Right lung (tissue), 10 donors: ENCODE measurements at places on chromosomes 7 and 10. TPM values are rescaled to one million over a fixed set of nuclear protein-coding genes. Genes with fewer than 3 reads are reported as not detected.

ANKRD2 gene
- 0.90 TPM for polyA plus RNA-seq

VPS37D gene
- 11.2 TPM for polyA plus RNA-seq

C7orf33 gene
- not detected for polyA plus RNA-seq

FAM180A gene
- polyA plus RNA-seq, result 0.21 TPM

ZP3 gene
- polyA plus RNA-seq, result 2.3 TPM

DNAJC9 gene
- polyA plus RNA-seq, result 31.6 TPM

ASB10 gene
- 0.23 TPM for polyA plus RNA-seq

CAV1 gene
- polyA plus RNA-seq, result 431 TPM

AGR2 gene
- 110 TPM for polyA plus RNA-seq

MBL2 gene
- polyA plus RNA-seq, result not detected

TMEM184A gene
- 2.5 TPM for polyA plus RNA-seq

CNNM1 gene
- polyA plus RNA-seq, result 0.28 TPM

SLC26A5 gene
- polyA plus RNA-seq, result 0.91 TPM

GATA3 gene
- polyA plus RNA-seq, result 2.1 TPM

KIAA1217 gene
- polyA plus RNA-seq, result 62.8 TPM

EBLN1 gene
- not detected for polyA plus RNA-seq

DENND2A gene
- polyA plus RNA-seq, result 41.7 TPM

DRGX gene
- 0.06 TPM for polyA plus RNA-seq

PLEKHA1 gene
- 52.5 TPM for polyA plus RNA-seq

IL6 gene
- 0.96 TPM for polyA plus RNA-seq

LRRC61 gene
- polyA plus RNA-seq, result 22.7 TPM

BICC1 gene
- polyA plus RNA-seq, result 37.4 TPM

GPR15LG gene
- not detected for polyA plus RNA-seq

CLDN4 gene
- 91.5 TPM for polyA plus RNA-seq

ATRNL1 gene
- 6.9 TPM for polyA plus RNA-seq

SPDYE9 gene
- 1.1 TPM for polyA plus RNA-seq

EXOSC1 gene
- 34.8 TPM for polyA plus RNA-seq

COBL gene
- 8.5 TPM for polyA plus RNA-seq

LRRD1 gene
- 0.39 TPM for polyA plus RNA-seq

CNPY1 gene
- not detected for polyA plus RNA-seq

FAM237B gene
- polyA plus RNA-seq, result 0.11 TPM

PPP1R17 gene
- not detected for polyA plus RNA-seq

CALHM2 gene
- polyA plus RNA-seq, result 15.6 TPM

STOX1 gene
- 4.2 TPM for polyA plus RNA-seq

MYOZ1 gene
- polyA plus RNA-seq, result 2.5 TPM

UNCX gene
- not detected for polyA plus RNA-seq

ANKRD30A gene
- polyA plus RNA-seq, result not detected

SDK1 gene
- 8.8 TPM for polyA plus RNA-seq

BNIP3 gene
- 37.5 TPM for polyA plus RNA-seq

PKD1L1 gene
- polyA plus RNA-seq, result 0.20 TPM

MSMB gene
- polyA plus RNA-seq, result not detected

CH25H gene
- polyA plus RNA-seq, result 0.21 TPM

KCP gene
- 6.8 TPM for polyA plus RNA-seq

SPRN gene
- polyA plus RNA-seq, result 6.6 TPM

CYP2C18 gene
- 0.49 TPM for polyA plus RNA-seq

PRPS1L1 gene
- polyA plus RNA-seq, result not detected

TUBAL3 gene
- 0.09 TPM for polyA plus RNA-seq

BAMBI gene
- polyA plus RNA-seq, result 137 TPM

PAPOLB gene
- polyA plus RNA-seq, result 0.09 TPM

IGFBP3 gene
- 40.3 TPM for polyA plus RNA-seq

PNLIPRP2 gene
- not detected for polyA plus RNA-seq

RSU1 gene
- 117 TPM for polyA plus RNA-seq

PLXNA4 gene
- 1.9 TPM for polyA plus RNA-seq

RBM20 gene
- polyA plus RNA-seq, result 1.1 TPM

LEP gene
- 0.06 TPM for polyA plus RNA-seq

CHAT gene
- not detected for polyA plus RNA-seq

INPP5A gene
- polyA plus RNA-seq, result 41.7 TPM

EPO gene
- polyA plus RNA-seq, result 0.24 TPM
